ENCODE measurements at places on chromosomes 13 and 19.

GRCh38 chr13:39602277-39602613 lies 748 bp downstream of the LHFPL6 start:
- DNase-seq: no peak

DNA sequence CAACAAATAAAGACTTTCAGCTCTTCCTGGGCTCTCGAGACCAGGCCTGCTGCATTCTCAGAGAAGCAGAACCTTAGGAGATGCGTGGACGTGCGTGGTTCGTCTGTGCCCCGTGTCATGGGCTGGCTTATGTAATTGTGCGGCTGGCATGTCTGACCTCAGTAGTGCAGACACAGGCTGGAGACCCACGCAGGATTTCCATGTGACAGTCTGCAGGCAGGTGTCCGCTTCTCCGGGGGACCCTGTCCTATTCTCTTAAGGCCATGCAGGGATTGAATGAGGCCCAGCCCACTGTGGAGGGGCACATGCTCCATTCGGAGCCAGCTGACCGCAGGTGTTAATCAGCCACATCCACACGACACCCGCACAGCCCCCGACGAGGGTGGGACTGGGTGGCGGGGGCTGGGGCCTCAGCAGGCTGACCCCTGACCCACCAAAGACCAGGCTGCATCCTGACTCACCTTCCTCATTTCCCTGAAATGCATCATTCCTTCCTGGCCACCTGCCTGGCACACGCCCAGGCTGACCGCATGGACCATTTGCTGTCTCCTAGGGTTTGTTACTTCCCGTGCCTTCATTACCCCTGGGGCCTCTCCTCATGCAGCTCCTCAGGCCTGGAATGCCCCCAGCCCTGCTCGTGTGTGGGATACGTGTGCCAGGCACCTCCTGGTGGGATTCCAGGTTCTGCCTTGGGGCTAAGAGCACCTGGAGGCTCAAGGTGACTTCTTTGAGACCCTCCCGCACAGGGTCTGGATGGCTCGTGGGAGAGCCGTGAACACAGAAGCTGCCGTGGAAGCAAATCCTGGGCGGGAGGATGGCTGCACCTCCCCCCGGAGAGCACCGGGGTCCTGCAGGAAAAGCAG lies 10.7 kb upstream of the MCF2L start:
- no peak for DNase-seq

DNA sequence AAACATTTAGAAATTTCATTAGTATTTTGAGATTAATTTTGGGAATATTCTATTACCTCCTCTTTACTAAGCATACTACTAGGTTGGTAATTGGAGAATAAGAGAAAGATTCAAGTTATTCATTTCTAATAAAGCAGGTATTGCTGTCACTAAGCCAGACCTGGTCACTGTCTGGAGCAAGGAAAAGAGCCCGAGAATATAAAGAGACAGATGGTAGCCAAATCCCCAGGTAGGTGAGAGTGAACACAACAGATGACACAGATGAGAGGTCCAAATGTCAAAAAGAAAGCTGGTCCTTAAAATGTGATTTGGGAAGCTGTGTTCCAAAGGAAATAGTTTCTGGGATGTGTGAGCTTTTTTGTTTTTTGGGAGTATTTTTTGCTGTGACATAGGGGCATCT lies 128.6 kb downstream of the ZNF100 start:
- no peak for DNase-seq

- DNase-seq: no peak
Measured at GRCh38 chr19:17645339-17645963, 42.7 kb downstream of the UNC13A start.

DNA sequence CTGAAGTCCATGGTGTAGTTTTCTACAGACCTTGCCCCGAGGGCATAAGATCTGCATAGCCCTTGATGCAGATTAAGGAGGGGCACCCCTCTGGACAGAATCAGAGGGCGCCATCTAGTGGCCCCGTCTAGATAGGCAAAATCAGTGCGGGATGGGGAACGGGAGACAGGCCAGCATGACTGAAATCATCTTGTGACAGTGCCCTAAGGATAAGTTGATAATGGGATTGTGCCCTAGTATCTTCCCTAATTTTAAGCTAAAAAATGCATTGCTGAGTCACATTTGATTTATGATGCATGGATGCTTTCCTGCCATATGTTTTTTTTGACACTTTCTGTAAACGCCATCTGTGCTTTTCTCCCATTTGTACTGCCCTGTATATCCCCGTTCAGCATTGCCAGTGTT lies 19.0 kb upstream of the GPI start:
- peak; percentile 77 for DNase-seq

DNA sequence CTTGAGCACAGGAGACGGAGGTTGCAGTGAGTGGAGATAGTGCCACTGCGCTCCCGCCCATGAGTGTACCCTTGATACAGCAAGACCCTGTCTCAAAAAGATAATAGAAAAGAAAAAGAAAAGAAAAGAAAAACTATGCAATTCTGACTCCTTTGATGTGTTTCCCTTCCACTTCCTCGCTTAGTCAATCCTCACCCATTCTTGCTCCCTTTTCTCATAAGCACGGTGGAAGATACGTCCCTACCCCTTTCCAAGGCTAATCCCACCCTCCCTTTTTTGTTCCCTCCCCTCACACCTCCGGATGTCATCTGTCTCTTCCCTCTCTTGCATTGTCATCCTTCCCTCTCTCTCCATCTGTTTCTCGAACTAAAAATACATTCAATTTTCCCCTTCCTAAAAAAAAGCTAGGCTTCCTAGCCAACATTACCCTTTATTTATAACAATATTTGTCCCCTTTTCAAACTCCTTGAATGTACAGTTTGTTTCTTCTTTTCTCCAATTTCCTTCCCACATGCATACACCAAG lies 40.5 kb upstream of the ITM2B start:
- DNase-seq: no peak

DNA sequence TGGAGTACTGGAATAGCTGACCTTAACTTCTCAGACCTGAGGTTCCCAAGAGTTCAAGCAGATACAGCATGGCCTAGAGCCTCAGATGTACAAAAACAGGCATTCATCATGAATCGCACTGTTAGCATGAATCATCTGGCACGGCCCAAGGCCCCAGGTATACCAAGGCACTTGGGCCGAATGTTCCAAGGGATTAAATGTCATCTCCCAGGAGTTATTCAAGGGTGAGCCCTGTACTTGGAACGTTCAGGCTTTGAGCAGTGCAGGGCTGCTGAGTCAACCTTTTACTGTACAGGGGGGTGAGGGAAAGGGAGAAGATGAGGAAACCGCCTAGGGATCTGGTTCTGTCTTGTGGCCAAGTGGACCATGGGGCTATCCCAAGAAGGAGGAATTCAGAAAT lies 6.3 kb downstream of the KLK3 start:
- DNase-seq: no peak

- DNase-seq: no peak
Measured at GRCh38 chr19:41882568-41883462, at the start of gene ARHGEF1. ARHGEF1 (plus strand) TSS chr19:41883184; CDS start chr19:41888083, 4,899 bp downstream.

- peak; percentile 45 for DNase-seq
Measured at GRCh38 chr13:27960362-27961226, 8.5 kb downstream of the CDX2 start.

GRCh38 chr13:74372511-74372910 lies 238.3 kb upstream of the KLF12 start:
- DNase-seq: no peak

- no peak for DNase-seq
Measured at GRCh38 chr19:17107546-17108452, 32.2 kb downstream of the MYO9B start.

GRCh38 chr13:76928456-76928855 lies 19.9 kb upstream of the ACOD1 start:
- no peak for DNase-seq

DNA sequence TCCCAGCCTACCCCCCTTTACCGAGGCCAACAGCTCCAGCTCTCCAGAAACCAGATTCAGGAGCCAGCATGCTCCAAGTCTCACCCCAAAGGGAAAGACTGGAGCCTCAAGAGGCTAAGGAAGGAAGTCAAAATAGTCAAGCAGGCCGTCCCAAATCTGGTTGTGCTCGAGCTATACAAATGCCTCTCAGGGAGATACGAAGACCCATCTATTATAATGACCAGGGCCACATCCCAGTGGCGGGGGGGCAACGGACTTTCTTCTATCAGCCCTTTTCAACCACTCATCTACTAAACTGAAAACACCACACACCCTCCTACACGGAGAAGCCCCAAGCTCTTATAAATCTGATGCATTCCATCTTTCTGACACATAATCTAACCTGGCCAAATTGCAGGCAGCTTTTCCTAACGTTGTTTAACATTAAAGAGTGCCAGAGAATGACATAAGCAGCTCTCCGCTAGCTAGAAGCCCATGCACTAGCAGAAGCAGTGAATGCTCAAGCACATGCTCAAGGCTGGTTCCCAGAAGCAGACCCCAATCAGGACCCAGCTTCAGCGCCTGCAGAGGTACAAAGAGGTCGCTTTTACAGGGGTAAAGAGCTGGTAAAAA lies 104.6 kb upstream of the ZNF98 start:
- DNase-seq: no peak

DNA sequence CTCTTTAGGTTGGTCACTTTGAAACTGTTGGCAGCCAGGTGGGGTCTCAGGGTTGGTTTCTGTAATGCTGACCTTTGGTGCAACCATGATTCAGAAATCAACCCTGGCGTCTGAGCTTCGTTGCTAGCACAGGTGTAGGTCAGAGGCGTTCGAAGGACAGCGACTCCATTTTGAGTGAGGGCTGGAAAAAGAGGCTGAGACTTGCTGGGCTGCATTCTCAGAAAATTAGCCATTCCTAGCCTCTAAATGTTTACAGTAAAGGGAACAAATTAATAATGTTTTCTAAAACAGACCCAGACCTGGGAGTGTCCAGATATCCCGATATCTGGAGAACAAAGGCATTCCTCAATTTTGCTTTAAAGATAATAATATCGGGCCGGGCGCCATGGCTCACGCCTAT lies 29.2 kb downstream of the RHPN2 start:
- no peak for DNase-seq

GRCh38 chr13:25288966-25289365 lies 1.7 kb upstream of the MTMR6 start:
- DNase-seq: no peak

DNA sequence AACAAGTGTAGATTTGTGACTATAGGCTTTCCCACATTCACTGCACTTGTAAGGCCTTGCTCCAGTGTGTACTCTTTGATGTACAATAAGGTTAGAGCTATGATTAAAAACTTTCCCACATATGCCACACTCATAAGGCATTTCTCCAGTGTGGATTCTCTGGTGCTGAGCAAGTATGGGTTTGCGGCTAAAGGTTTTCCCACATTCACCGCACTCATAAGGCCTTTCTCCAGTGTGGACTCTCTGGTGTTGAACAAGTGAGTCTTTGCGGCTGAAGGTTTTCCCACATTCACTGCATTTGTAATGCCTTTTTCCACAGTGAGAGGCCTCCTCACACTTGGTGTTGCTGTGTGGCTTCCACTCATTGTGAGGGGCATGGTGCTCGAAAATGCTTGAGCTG lies 3.7 kb downstream of the ZNF772 start:
- DNase-seq: no peak

GRCh38 chr13:65454403-65454802 lies 1775.7 kb downstream of the PCDH9 start:
- DNase-seq: no peak

DNA sequence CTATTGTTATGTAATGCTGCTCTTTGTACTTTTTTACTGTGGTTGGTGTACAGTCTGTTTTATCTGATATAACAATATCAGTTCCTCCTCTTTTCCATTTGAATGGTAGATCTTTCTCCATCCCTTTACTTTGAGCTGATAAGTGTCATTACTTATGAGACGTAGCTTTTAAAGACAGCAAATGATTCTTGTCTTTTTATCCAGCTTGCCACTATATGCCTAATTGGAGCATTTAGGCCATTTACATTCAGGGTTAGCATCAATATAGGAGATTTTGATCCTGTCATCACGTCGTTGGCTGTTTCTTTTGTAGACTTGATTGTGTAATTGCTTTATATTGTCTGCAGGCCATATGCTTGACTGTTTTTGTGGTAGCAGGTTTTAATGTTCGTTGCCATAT lies 894.2 kb upstream of the ATXN8OS start:
- no peak for DNase-seq

DNA sequence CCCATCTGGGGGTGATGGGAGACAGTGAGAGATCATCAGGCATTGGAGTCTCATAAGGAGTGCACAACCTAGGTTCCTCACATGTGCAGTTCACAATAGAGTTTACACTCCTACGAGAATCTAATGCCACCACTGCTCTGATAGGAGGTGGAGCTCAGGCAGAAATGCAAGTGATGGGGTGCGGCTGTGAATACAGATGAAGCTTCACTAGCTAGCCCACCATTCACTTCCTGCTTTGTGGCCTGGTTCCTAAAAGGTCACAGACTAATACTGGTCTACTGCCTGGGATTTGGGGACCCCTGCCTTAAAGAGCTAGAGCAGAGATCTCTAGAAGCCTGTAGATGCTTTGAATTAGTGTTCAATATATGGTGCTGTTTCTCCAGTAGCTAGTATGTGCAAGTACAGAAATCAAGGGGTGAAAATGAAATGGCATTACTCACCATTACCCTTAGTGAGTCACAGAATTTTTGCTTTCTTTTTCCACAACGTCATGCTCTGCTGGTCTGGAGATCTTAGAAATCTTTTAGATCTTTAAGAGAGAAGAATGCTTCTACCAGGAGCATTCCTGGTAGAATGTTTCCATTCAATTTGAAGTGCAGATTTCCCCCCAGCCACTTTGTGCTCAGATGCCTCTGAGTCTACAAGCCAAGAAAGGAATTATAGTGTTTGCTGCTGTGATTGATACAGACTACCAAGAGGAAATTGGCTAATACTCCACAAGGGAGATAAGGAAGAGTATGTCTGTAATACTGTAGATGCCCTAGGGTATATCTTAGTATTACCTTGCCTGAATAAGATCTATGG lies 2301.2 kb downstream of the PCDH9 start:
- DNase-seq: no peak

DNA sequence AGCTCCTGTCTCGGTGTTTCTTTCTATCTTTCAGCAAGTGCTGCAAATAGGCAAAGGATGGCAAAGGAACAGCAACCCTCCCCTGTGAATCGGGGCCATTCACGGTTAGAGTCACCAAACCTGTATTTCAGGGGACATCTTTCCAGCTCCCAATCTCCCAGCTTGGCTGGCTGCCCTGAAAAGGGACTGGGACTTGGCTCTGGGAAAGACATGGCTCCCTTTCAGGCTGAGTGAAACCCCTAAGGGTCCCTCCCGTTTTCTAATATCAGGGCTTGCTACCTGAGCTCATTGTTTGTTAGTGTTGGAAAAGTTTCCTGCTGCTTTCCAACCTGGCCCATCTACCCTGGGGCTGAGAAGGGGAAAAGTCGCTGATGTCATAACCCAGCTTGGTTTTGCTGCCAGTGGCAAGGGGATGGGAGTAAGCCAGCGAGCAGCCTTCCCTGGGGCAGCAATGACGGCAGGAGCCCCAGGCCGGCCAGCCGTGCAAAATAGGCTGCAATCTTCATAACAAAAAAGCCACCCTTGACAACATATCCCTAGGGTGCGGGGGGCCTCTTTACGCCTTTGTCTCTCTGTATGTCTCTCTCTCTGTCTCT lies 29.9 kb downstream of the SERP2 start:
- DNase-seq: no peak

- no peak for DNase-seq
Measured at GRCh38 chr13:90757127-90757680, 590.3 kb upstream of the MIR17HG start.

DNA sequence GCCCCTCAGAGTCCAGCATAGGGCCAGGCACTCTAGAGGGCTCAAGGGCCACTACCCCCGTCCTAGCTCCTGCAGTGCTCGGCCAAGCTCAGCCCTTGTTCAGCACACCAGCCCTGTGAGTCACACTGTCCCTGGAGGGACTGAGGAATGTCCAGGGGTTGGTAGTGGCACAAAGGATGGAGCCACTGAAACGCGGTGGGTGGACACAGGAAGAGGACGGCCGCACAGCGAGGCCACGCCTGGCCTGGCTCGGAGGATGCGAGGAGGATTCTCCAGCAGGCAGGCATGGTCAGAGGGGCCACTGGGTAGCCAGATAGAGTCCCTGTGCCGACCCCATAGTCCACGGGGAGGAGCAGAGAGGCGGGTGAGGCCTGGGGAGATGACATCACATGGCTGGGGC lies 45.7 kb downstream of the C1QTNF9 start:
- DNase-seq: no peak
